ENCODE measurements at places on chromosomes 1 and 21.

DNA sequence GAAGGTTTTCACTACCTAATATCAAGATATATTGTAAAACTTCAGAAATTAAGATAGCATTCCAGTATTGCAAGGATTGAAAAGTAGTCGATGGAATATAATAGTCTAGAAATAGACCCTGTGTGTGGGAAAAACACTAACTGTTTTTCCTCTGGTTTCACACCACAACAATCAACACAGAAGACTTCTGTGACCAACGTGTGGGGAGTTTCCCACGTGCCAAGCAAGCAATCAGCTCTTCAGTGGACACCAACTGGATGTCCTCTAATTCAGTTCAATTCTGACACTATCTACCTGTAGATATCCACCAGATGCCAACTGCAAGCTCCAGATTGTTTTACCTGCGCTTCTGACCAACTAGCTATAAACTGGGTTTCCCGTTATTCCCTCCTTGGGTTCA is 12.1 kb downstream of the CD244 start:
- no peak for DNase-seq

GRCh38 chr1:202235856-202236837 is 42.5 kb downstream of the LGR6 start:
- peak; percentile 62 for DNase-seq

GRCh38 chr1:107153014-107153413 is 12.2 kb downstream of the NTNG1 start:
- DNase-seq: no peak

DNA sequence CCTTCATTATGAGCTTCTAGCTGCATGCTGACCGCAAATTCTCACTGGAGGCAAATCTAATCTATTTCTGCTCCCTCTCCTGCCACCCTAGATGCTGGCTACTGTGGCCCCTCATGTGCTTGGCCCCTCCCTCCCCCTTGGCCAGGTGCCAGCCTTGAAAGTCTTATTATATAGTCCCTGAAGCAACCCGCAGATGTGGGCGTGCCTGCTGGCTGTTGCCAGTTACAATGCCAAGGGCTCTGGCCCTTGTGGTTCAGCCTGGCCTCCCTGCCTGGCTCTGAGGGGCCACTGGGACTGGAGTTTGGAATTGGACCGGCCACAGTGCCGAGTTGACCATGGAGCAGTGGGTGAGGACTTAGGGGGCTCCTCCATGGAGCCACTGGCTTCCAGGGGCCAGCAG is 78.9 kb upstream of the ACTRT2 start:
- DNase-seq: no peak

GRCh38 chr1:247115545-247115944 is 11.4 kb upstream of the ZNF669 start:
- DNase-seq: no peak

GRCh38 chr1:246270236-246270635 is 236.8 kb downstream of the SMYD3 start:
- no peak for DNase-seq

- DNase-seq: no peak
Measured at GRCh38 chr1:1617925-1618324, 2.6 kb downstream of the MIB2 start.

GRCh38 chr1:21290546-21290944 is 282 bp upstream of the ECE1 start:
- no peak for DNase-seq

DNA sequence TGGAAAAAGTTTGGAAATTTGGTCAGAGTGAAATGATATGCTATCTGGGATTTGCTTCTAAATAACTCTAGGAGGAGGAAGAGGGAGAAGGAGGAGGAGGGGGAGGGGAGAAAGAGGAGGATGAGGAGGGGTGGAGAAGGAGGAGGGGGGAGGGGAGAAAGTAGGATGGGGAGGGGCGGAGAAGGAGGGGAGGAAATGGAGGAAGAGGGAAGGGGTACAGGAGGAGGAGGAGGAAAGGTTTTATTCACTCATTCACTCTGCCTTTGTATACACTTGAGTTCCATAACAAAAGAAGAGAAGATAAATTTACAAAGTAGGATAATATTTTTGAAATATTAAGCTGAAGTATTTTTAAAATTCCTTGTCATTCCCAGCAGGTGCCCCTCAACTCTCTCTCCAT is 6.3 kb upstream of the VPS26C start:
- no peak for DNase-seq

DNA sequence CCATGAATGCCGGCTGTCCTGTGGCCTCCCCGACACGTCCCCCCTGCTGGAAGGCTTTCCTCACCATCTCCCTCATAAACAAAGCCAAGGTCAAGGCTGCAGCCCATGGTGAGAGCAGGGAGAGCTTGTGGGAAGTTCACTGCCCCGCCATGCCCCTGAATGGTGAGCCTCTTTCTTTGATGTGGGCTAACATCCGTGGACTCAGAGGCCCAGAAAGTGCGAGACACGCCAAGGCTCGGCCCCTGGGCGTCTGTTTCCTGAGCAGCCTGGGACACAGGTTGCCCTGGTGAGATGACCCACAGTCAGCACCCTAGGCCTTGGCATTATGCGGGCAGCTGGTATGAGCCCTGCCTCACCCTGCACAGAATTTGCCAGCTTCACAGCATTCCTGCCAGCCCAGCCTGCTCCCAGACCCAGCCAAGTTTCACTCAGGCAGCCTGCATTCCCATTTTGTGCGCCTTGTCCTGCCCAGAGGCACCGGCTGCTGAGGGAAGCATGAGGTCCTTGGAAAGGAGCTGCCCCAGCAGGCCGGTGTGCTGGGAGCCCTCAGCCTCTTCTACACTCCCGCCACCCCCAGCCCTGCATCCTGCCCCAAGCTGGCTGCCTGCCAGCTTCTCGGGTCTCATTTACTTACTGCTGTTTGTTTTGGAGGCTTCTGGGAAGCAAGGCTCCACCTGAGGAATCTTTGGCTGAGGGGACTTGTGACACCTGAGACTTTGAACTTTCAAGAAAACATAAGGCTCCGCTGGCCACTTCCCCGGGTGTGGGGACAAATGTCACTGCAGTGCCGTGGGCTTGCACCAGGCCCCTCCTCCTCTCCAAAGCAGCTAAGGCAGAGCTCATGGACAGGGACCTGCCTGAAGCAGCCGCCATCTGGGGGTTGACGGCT is 31.9 kb downstream of the NEK2 start:
- DNase-seq: no peak

DNA sequence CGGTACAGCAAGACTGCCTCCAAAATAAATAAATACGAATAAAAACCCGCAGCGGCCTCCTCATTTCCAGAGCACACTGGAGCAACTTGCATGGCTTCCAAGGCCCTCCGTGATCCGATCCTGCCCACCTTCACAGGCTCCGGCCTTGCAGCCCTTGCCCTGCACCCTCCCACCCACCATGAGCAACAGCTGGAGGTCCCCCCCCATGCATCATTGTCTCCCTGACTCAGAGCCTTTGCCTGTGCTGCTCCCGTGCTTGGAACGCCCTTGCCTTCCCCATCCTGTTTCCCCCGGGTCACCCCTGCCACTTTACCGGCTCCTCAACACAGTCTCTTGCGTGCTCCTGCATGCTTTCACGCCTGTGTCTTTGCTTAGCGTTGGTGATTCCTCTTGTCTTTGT is 71.0 kb upstream of the ANGPTL1 start:
- DNase-seq: no peak

GRCh38 chr1:204986181-204986580 is 56.8 kb upstream of the CNTN2 start:
- no peak for DNase-seq

DNA sequence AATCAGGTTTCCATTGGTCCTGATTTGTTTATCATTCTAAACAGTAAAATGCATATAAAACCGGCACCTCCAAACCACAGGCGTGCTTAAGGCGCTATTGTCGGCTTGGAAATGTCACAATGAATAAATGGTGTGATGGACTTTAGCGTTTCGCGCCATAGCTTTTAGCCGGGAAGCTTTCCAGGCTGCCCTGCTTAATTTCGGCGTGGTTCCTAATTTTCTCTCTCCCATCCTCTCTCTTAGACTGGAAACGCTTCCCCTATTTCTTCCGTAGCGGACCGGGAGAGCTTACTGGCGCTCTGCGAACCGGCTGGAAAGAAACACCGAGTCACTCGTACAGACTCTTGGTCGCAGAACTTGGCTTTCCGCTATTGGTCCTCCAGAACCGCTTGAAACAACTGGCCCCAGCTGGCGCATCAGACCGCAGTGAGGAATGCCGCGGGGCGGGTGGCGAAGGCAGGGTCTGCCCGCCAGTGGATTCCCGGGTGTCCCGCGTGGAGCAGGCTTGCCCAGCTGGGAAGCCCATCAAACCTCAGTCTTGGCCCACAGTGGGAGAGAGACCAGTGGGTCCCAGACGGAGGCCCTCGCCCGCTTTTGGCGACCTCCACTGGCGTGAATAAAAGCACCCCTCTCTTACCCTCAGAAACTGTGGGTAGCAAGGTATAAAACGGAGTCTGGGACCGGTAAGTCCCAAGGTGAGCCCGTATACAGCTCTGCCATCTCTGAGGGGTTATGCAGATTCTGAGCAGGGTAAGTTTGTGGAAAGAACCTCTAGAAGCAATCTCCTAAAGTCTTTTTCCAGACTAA is 4.0 kb upstream of the LHX8 start:
- DNase-seq: no peak

DNA sequence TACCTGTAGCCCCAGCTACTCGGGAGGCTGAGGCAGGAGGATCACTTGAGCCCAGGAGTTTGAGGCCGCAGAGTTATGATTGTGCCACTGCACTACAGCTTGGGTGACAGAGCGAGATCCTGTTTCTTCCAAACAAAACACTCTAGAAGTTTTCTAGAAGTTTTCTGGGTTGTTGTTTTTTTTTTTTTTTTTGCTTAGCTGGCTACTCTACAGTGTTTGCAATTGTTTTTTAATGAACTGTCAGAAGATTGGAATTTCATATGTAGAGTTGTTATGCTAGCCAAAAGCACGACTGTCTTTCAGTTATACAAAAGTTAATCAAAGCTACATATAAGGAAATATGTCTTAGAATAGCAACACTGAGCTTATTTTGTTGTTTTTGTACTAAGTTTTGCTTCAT is 30.9 kb upstream of the NEXN start:
- DNase-seq: no peak

DNA sequence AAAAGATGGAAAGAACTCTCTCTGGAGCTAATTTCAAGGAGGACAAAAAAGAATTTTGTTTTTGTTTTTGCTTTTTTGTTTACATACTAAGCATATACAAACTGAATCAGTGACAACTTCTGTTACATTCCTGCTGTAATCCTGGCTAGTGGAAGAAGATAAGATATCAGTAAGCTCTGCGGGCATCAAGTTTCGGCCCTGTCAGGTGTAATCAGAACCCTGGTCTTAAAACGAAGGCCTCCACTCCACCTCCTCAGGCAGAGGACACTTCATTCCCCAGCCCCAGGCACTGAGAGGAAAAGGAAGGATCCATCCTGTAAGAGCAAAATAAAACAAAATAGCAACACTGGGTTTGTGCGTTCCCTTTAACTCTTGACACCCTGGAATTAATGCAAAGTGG is 88.9 kb upstream of the ARHGAP29 start:
- DNase-seq: no peak

GRCh38 chr21:35349376-35350080 is 300.4 kb upstream of the RUNX1 start:
- DNase-seq: no peak

DNA sequence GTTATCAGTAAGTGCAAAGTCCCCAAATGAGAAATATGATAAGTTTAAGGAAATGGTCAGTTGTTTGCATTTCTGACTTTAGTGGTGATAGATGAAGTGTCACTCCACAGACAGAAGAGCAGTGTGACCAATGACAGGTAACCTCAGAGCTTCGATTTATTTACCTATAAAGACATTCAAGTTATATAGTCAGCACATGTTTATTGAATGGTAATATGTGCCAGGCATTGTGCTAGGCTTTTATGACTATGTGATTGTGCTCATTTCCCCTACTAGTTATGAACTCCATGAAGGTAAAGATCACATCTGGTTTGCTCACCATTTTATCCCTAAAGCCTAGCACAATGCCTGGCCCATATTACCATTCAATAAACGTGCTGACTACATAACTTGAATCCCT is 222.4 kb downstream of the HHIPL2 start:
- DNase-seq: no peak

- DNase-seq: peak; percentile 83
Measured at GRCh38 chr1:206470692-206471414, 577 bp downstream of the IKBKE start.

GRCh38 chr1:240597153-240597745 is 14.7 kb downstream of the GREM2 start:
- DNase-seq: no peak

GRCh38 chr1:60936591-60937342 is 145.6 kb upstream of the NFIA start:
- no peak for DNase-seq

GRCh38 chr1:57447551-57447950 is 23.7 kb upstream of the DAB1 start:
- no peak for DNase-seq

- DNase-seq: peak; percentile 61
Measured at GRCh38 chr1:157363660-157364140, 188.6 kb downstream of the FCRL5 start.

DNA sequence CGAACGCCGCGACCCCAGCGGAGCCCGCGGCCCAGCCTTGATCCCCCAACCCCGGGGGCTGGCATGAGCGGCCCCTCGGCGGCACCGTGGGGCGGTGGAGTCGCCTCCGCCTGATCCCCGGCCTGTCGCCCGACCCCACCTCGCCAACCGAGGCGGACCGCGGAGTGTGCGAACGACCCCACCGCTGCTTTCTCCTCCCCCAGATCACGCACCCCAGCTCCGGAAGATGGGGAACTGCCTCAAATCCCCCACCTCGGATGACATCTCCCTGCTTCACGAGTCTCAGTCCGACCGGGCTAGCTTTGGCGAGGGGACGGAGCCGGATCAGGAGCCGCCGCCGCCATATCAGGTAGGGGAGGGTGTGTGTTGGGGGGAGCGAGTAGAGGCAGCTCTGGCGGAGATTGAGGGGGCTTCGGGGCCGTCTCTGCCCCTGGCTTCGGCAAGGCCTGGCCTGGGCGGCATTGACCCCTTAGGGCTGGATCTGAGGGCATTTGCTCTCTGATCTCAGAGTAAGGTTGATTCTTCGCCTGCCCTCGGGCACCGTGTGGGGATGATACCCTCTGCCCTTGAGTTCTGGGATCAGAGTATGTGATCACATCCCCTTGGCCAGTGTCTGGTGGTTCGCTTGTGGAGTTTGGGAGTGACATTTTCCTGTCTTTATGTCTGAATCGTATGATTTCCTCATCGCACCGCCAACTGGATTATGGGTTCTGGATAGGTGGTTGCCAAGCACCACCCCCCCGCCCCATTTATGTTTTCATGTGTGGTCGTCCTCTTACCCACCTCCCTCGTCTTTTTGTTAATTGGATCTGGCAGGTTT is 668 bp downstream of the RNF11 start:
- peak; percentile 48 for DNase-seq

- peak; percentile 65 for DNase-seq
Measured at GRCh38 chr21:26169061-26169610, 1.4 kb downstream of the APP start.

GRCh38 chr21:46474382-46474781 is 15.7 kb downstream of the DIP2A start:
- peak; percentile 82 for DNase-seq

Data from inflammatory macrophage treated with lipopolysaccharide for 4 hours (primary cell).